ENCODE measurements at places on chromosomes 1 and 21. TPM values are rescaled to one million over a fixed set of nuclear protein-coding genes. Genes with fewer than 3 reads are reported as not detected.

KCNE1 gene
- polyA plus RNA-seq, result 0.94 TPM

ALG14 gene
- polyA plus RNA-seq, result 1.3 TPM

TDRD5 gene
- 0.66 TPM for polyA plus RNA-seq

PLCH2 gene
- 34.4 TPM for polyA plus RNA-seq

ZNF683 gene
- polyA plus RNA-seq, result 2.1 TPM

DNA sequence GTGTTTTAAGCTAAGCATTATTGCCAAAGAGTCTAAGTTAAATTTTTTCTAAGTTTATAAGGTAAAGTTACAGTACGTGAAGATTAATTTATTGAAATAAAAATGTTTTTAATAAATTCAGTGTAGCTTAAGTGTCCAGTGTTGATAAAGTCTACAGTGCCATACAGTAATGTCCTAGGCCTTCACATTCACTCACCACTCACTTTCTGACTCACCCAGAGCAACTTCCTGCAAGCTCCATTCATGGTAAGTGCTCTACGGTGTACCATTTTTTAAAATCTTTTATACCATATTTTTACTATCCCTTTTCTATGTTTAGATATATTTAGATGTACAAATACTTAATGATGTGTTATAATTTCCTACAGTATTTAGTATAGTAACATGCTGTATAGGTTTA, 173.2 kb downstream of the CACNA1E start:
- no peak overlapping the region for H3K4me3 ChIP-seq
- H3K27ac ChIP-seq, result no peak overlapping the region
- no peaks in the 10 kb centered on the region for H3K4me1 ChIP-seq
- no peaks in the 10 kb centered on the region for H3K36me3 ChIP-seq

GRCh38 chr1:159067699-159068621, 8.6 kb downstream of the AIM2 start:
- H3K27ac ChIP-seq, result peak overlapping the region; percentile 53
- H3K36me3 ChIP-seq, result no peaks in the 10 kb centered on the region
- DNase-seq, result peak; percentile 20
- H3K27me3 ChIP-seq, result no peaks in the 10 kb centered on the region

GRCh38 chr1:94463765-94464330, 45.7 kb downstream of the ABCD3 start:
- peaks cover 52% of the 10 kb centered on the region for H3K36me3 ChIP-seq
- H3K27ac ChIP-seq, result peak overlapping the region; percentile 3
- peak; percentile 52 for DNase-seq
- peaks cover 3% of the 10 kb centered on the region for H3K4me1 ChIP-seq
- H3K27me3 ChIP-seq, result no peaks in the 10 kb centered on the region

DNA sequence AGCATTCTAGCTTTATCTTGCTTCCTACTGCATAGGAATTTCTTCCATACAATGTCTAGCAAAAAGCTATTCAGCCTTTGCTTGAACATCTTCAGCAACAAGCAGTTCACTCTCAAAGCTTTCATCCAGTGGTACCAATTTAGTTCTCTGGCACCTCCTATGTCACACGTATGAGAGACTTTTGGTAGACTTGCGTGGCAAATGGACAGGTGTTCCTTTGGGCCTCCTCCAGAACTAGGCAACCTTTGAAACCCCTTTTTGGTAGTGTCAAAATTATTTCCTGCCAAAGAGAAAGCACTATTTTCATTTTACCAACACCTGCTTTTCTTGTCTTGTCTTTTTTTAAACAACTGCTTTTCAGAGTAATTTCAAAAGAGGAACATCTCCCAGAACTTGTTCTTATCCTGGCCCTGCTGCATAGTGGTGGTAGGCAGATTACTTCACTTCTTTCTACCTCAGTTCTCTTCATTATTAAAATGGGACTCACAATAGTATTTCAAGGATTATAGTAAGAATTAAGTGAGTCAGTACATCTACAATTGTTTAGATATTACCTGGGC, 122.4 kb downstream of the MAST2 start:
- no peaks in the 10 kb centered on the region for H3K27me3 ChIP-seq
- H3K4me3 ChIP-seq, result no peak overlapping the region
- no peak for DNase-seq
- peaks cover 20% of the 10 kb centered on the region for H3K4me1 ChIP-seq
- peak overlapping the region; percentile 72 for H3K27ac ChIP-seq

- no peak overlapping the region for H3K27ac ChIP-seq
- H3K4me3 ChIP-seq, result no peak overlapping the region
- no peaks in the 10 kb centered on the region for H3K4me1 ChIP-seq
- no peaks in the 10 kb centered on the region for H3K36me3 ChIP-seq
- no peaks in the 10 kb centered on the region for H3K27me3 ChIP-seq
Measured at GRCh38 chr21:38351961-38352521, 95.2 kb downstream of the KCNJ15 start.

- no peak for DNase-seq
- no peak overlapping the region for H3K27ac ChIP-seq
- no peak overlapping the region for H3K4me3 ChIP-seq
Measured at GRCh38 chr1:26418865-26419349, 8.3 kb downstream of the LIN28A start.

DNA sequence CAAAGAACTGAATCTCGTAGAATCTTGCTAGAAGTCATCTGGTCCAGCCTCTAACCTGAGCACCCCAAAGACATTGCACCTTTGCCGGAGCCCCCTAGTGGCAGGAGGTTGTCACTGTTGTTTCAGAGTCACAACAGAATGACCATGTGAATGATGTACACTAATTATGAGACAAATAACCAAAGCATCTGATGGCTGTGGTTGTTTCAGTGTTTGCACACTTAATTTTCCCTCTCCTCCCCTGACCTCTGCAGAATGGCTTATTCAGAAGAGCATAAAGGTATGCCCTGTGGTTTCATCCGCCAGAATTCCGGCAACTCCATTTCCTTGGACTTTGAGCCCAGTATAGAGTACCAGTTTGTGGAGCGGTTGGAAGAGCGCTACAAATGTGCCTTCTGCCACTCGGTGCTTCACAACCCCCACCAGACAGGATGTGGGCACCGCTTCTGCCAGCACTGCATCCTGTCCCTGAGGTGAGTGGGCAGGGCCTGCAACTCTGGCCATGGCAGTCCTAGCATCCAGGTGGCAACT, 26.4 kb downstream of the TRAF5 start:
- H3K27me3 ChIP-seq, result no peaks in the 10 kb centered on the region
- H3K4me1 ChIP-seq, result peaks cover 19% of the 10 kb centered on the region
- H3K27ac ChIP-seq, result peak overlapping the region; percentile 91

GRCh38 chr21:42258150-42258884, 39.4 kb downstream of the ABCG1 start:
- DNase-seq, result peak; percentile 59
- no peak overlapping the region for H3K27ac ChIP-seq
- H3K4me3 ChIP-seq, result no peak overlapping the region

DNA sequence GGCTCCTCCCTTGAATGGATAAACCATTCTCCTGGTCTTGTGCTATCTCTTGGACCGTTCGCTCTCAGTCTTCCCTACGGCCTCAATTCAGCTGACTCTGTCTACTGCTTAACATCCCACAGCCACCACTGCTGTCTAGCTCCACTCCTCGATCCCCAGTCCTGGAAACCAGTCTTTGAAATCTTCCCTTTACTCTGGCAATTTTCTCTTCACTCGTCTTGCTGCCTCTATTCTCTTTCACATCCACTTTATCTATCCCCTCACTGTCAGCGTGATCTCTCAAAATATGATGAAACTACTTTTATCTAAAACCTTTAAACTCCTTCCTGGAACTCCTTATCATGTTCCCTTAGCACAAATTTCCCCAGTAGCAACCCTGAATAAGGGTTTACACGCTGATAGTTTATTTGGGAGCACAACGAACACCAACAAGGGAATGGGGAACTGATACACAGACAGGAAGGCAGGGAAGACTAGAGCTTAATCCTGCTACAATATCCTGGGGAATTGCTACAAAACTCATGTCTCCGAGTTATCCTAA, 131.6 kb upstream of the SAMSN1 start:
- no peaks in the 10 kb centered on the region for H3K4me1 ChIP-seq
- H3K27me3 ChIP-seq, result no peaks in the 10 kb centered on the region
- no peak for DNase-seq
- no peaks in the 10 kb centered on the region for H3K36me3 ChIP-seq
- no peak overlapping the region for H3K27ac ChIP-seq

DNA sequence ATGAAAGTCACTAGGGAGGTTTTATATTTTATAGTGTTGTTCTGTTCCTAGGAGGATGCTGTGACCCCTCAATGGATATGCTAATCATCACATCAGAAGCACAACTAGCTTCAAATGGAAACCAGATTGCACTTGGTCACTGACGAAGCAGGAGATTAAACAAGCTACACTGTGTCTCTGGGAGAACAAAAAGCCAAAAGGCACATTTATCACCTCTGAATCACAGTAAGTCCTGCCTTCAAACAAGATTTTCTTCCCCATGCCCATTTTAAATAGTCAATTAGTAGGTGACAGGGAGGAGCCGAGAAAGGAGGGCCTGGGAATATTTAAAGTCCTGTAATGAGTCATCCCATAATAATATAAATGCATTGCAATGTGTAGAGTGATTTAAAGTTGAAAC, 38.1 kb downstream of the RGS2 start:
- no peak overlapping the region for H3K27ac ChIP-seq
- no peaks in the 10 kb centered on the region for H3K27me3 ChIP-seq
- no peak overlapping the region for H3K4me3 ChIP-seq

GRCh38 chr1:163197022-163197421, 5.7 kb downstream of the RGS5 start:
- no peaks in the 10 kb centered on the region for H3K36me3 ChIP-seq
- no peak for DNase-seq
- H3K4me3 ChIP-seq, result no peak overlapping the region
- no peak overlapping the region for H3K27ac ChIP-seq
- H3K27me3 ChIP-seq, result no peaks in the 10 kb centered on the region

- no peak for DNase-seq
- H3K27me3 ChIP-seq, result no peaks in the 10 kb centered on the region
- H3K27ac ChIP-seq, result no peak overlapping the region
Measured at GRCh38 chr1:51566260-51566659, 47.2 kb upstream of the EPS15 start.

DNA sequence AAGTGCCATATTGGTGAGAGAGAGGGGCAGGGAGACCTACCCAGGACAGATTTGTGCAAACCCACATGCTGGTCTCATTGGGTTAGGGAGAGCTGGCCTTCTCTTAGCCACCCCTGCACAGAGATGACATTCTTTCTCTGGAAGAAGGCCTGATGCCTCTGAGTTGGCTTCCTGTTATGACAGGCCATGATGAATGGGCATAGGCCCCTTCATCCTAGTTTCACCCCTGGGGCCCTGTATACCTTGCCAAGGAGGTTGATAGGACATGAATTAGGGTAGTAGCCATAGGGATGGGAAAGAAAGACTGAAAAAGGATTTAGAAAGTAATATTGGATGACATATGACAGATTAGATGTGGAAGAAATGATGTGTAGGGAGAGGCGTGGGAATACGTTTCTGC, 46.6 kb downstream of the TENT5C start:
- no peaks in the 10 kb centered on the region for H3K36me3 ChIP-seq
- no peak overlapping the region for H3K27ac ChIP-seq
- H3K4me3 ChIP-seq, result no peak overlapping the region
- H3K27me3 ChIP-seq, result peaks cover 85% of the 10 kb centered on the region
- H3K4me1 ChIP-seq, result peaks cover 41% of the 10 kb centered on the region
- no peak for DNase-seq

GRCh38 chr1:99439433-99440075, 175.3 kb downstream of the PLPPR4 start:
- H3K27me3 ChIP-seq, result no peaks in the 10 kb centered on the region
- H3K36me3 ChIP-seq, result no peaks in the 10 kb centered on the region
- no peak overlapping the region for H3K27ac ChIP-seq
- no peaks in the 10 kb centered on the region for H3K4me1 ChIP-seq
- DNase-seq, result no peak

DNA sequence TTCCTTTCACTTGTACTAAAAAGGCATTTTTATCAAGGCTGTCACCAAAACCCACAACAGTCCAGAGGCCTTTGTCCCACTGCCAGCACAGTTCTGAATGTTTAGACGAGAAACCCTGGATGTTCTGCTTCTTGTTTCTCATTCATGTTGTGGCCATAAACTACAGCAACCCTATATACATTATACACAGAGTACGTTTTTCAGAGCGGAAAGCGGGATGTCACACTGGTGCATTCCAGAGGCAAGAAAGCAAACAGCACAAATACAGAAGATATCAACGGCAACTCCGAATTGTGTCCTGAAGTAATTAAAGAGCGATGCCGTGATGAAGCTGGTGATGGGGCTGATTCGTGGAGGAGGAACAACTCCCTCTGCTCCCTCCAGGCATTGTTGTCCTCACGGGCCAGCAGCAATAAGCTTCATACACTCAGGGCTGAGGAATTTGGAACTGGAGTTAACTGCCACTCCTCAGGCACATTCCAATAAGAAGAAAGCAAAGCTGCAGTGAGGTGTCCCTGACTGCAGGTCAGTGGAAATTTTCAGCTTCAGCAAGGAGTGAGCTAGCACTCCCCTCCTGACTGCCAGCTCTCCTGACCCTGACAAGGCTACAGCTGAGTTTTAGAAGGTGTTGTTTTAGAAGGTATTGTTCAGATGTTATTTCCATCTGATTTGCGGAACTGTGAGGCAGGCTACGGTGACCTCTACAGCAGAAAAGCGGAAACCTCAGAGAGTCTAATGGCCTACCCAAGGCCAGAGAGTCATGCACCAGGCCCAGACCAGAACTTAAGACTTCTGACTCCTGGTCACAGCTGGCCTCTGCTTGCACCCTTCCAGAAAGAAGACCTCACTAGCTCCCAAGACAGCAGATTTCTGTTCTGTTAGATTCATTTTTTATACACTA, 149.0 kb downstream of the TGFBR3 start:
- H3K4me3 ChIP-seq, result no peak overlapping the region
- no peaks in the 10 kb centered on the region for H3K27me3 ChIP-seq
- H3K4me1 ChIP-seq, result no peaks in the 10 kb centered on the region
- DNase-seq, result no peak
- H3K27ac ChIP-seq, result peak overlapping the region; percentile 36
